ENCODE measurements at places on chromosomes 7 and 10.

DNA sequence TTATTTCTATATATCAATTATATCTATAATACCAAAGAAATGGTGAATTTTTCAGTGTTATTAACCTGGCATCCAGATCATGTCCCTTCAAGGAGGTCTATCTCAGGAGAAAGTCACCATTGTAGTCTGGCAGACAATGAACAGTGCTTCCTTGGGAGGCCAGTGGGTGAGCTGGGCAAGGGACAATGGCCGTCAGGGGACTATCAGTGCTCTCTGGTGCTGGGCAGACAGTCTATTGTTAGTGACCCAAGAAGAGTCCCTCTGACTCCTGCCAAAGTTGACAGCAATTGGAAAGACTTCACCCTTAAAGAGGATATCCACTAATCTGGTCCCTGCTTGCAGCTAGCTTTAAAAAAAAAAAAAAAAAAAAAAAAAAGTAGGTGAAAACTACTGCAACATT, 7.1 kb downstream of the JAZF1 start:
- no peak for DNase-seq

- DNase-seq: no peak
These were observed 80.0 kb downstream of the C7orf25 start for GRCh38 chr7:42831718-42832522.

DNA sequence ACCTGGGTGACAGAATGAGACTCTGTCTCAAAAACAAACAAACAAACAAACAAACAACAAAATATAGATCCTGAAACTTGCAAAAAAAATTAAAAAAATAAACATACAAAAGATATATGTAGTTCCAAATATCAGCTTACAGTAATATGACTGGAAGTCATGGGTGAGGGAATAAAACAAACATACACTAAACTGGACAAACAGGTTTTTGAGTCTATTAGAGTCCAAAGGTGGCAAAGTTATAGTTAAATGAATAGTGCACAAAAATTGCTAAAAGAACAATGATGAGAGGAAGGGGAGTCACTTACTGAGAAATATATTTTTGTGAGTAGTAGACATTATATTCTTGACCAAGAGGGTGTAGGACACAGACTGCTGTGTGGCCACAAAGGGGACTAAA, 16.7 kb upstream of the RSBN1L start:
- DNase-seq: no peak

DNA sequence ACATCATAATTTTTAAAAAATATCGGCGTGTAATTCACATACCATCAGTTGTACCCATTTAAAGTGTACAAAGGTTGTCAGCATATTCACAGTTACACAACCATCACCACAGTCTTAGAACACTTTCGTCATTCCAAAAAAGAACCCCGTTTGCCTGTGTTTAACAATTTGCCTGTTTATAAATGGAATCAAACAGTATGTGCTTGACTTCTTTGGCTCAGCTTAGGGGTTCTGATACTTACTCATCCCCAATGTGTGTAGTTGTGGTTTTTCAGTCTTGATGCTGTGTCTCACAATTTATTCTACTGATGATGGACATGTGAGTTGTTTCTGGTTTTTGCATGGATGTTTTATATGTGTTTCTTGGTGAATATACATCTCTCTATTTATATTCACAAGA, 50.0 kb downstream of the PRPF18 start:
- DNase-seq: no peak

DNA sequence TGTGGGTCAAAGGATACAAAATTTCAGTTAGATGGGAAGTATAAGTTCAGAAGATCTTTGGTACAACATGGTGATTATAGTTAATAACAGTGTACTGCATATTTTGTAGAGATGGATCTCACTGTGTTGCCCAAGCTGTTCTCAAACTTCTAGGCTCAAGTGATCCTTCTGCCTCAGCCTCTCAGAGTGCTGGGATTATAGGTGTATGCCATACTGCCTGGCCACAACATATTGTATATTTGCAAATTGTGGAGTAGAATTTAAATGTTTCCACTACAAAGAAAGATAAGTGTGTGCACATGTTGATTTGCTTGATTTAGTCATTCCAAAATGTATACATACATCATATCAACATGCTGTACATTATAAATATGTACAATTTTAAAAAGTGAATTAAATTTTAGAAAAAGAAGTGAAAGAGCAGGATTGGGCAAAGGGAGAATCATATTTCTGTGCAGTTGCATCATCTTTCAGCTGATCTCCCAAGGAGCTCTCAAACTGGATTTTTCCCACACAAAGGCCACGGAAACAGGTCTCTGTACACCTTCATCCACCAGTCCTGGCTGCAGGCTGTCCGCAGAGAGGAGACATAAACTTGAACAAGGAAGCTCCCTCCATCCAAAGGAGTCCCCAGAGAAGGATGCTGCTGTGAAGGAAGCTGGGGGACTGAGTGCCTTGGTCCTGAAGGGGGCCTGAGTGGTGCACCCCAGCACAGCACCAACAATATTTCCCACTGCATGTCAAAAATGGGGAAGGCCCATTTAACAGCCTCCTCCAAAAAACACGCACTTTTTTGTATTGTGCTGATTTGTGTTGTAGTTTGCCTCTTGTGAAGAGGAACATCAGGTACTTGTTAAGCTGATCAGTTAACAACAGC, 217.1 kb upstream of the GHITM start:
- no peak for DNase-seq

GRCh38 chr7:107725138-107725740, 18.7 kb upstream of the CBLL1 start:
- peak; percentile 39 for DNase-seq

Measured in CD4-positive, alpha-beta T cell treated with Interleukin-15 for 1 hour (primary cell).